ENCODE measurements at places on chromosomes 4 and X. TPM values are rescaled to one million over a fixed set of nuclear protein-coding genes. Genes with fewer than 3 reads are reported as not detected.

DNA sequence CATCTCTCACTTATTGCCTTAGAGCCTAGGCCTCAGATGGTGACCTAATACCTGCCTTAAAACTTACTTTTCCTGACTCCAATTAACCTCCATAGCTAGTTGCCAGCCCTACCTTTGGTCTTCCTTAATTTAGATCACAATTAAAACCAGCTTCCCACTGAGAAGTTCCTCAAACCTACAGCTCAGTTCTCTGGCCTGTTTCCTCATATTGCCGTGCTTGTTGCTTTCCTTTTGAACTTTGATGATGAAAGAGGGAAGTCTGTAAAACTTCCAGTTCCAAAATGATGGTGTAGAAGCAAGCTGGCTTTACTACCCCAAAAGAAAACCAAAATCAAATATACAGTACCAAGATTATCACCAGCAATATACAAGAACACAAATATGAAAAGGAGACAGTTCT lies 28.9 kb upstream of the CAMK2D start:
- DNase-seq: no peak

- DNase-seq: no peak
Measured at GRCh38 chr4:8594097-8595038, 1.8 kb downstream of the CPZ start.

DNA sequence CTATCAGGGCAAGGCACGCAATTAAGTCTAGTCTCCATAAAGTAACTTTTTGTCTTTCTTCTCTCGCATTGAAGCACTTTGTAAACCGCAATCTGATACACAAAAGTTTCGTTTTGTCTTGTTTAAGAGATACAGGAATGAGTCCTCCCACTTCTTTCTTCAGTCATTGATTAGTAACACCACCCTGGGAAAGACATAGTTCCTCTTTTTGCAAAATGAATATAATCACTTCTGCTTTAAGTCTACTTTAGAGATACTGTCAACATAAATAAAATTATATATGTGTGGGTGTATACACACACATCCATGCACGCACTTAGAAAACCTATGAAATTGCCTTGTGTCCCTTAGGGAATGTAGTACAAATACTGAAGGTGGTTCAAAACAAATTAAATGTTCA lies 11.7 kb downstream of the COQ2 start:
- DNase-seq: no peak

GRCh38 chr4:128682942-128683666 lies 126.4 kb upstream of the JADE1 start:
- DNase-seq: no peak

GRCh38 chr4:135281230-135281629 lies 1079.6 kb upstream of the PABPC4L start:
- no peak for DNase-seq

GRCh38 chrX:153766098-153766817 lies 2.2 kb downstream of the PLXNB3 start:
- no peak for DNase-seq

- DNase-seq: no peak
Measured at GRCh38 chrX:136829413-136829812, 48.7 kb upstream of the ARHGEF6 start.

DNA sequence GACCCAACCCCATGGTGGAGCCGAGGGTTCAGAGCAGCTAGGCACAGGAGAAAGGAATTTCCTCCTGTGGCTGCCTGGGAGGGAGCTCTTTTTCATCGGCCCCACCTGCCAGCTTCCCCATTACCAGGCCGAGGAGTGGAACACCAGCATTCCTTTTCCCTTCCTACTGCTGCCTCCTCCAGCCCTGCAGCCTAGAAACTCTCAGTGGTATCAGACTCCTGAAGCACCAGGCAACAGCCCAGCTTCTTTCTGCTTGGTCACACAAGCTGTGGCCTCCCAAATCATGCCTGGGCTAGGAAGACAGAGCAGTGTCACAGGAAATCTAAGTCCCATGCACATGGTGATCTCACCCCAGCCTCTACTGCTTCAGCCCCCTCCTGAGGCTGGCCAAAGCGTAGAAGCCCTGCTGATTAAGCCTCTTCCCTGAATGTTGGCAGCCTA lies 30.1 kb downstream of the RTL5 start:
- no peak for DNase-seq

The CYSLTR1 gene
- 20.5 TPM for total RNA-seq

The ODAPH gene
- not detected for total RNA-seq

DNA sequence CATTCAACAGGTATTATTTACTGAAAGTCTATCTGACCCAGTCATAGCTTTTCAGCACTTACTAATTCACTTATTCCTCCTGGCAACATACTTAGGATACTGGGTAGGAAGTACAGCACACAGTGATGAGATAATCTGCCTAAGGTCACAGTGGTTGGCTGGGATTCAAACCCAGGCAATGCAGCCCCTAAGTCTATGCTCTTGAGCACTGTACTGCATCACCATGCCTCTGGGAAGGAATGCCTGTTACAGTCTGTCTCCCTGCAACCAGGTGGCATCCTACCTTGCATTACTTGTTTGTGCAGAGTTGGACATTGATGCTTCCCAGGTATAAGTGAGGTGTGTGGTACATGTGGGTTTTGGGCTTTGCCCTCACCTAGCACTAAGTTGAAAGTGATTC lies 21.5 kb upstream of the LRAT start:
- no peak for DNase-seq
